SJCRH30 (cell line): ENCODE measurements at places on chromosomes 3 and 15. TPM values are rescaled to one million over a fixed set of nuclear protein-coding genes. Genes with fewer than 3 reads are reported as not detected.
A peak's percentile ranks its signal among the peaks of the same experiment; 100 is the strongest.

NPAP1 gene
- not detected in 2 replicates for total RNA-seq

EEF1AKMT4 gene
- total RNA-seq = 5.4 and 5.5 TPM in 2 replicates

GRCh38 chr3:57064001-57064400, 3.5 kb downstream of the SPATA12 start:
- no peak for DNase-seq

NLGN1 gene
- total RNA-seq = 15.6 and 20.7 TPM in 2 replicates

DNA sequence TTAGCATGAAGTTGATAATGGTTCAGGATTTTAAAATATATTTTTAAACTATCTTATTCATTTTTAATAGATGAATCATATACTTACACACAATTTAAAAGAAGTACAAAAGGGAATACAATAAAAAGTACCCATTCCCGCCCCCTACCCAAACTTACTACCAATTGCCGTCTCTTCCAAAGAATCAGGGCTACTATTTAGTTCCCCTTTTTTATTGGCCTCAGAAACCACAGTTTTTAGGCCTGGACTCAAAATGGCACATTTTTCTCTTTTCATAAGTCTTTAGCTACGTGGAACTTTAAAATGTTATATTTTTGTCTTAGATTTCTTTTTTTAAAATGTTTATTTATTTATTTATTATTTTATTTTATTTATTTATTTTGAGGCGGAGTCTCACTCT, 18.0 kb downstream of the LRRK1 start:
- no peak for DNase-seq

DNA sequence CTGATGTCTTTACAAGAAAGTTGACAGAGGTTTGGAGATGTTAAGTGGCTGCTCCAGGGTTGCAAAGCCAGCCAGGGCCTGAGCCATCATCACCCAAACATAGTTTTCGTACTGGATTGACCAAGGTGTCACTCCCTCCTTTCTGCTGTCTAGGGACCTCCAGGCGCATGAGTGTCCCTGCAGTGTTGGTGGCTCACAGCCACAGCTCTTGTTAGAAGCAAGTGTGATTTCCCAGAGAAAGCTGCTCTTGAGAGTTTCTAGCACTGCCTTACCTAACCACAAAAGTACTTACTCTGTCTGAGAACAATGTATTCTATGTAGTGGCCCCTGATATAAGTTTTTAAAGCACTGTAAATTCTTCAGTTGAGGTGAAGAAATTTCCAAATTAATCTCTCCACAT, 144.1 kb downstream of the SOX2 start:
- DNase-seq = no peak

DNA sequence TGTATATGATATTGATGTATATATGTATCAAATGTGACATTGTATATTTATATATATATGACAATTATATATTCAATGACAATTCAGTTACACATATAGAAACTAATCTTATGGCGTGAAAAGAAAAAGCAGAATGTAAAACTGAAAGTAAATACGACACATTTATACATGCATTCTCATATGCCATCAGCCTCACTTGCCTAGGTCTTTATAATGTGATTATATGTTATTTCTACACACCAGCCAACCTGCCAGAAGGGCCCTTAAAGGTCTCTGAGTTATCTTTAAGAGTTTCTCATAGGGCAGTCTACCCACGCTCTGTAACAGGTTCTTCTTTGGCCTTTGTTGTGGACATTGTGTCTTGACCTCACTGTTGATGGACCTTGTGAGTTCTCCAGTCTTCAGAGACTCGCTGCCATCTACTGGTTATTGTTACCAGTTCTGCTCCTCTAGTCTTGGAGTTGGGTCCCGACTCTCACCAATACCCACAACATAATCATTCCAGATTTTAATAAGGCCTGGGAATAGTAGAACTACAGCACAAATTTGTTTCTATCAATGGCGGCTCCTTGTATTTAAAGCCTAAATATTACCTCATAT, 371.5 kb upstream of the GOLIM4 start:
- no peak for DNase-seq

FSD2 gene
- total RNA-seq = 0.06 TPM in 1 of 2 replicates, not detected in the other

- no peak for DNase-seq
These were observed 1.6 kb downstream of the LINGO1 start for GRCh38 chr15:77630956-77631744.

- DNase-seq = no peak
These were observed 164.5 kb downstream of the IGF1R start for GRCh38 chr15:98812716-98813446.

GRCh38 chr15:96887730-96888129, 557.2 kb downstream of the NR2F2 start:
- no peak for DNase-seq

GRCh38 chr15:78035861-78036476, 41.5 kb downstream of the TBC1D2B start:
- DNase-seq = peak; percentile 47

C3orf20 gene
- total RNA-seq = not detected in 2 replicates

TIGIT gene
- 0.05 and 0.08 TPM in 2 replicates for total RNA-seq

DNA sequence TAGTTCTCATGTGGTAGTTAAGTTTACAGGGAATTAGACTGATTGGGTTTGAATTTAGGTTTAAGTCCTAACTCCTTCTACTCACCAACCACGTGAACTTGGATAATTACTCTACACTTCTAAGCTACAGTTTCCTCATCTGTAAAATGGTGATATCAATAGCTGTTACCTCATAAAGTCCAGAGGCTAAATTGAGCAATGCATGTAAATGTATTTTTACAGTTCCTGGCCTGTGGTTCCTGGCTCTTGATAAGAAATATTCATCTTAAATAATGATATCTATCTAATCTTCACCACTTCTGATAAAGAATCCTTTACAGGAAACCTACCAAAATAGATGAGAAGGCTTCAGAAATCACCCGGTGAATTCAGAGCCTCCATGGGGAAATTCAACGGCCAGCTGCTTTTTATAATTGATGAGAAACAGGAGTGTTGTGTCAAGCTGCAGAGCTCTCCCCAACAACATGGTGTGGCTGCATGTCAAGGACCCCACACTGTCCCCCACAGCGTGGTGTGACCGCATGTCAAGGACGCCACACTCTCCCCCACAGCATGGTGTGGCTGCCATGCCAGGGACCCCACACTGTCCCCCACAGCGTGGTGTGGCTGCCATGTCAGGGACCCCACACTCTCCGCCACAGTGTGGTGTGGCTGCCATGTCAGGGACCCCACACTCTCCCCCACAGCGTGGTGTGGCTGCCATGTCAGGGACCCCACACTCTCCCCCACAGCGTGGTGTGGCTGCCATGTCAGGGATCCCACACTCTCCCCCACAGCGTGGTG, 80.8 kb upstream of the PEX5L start:
- DNase-seq = no peak

- DNase-seq = no peak
These were observed 30.9 kb downstream of the EAF1 start for GRCh38 chr3:15458212-15458780.

GRCh38 chr15:90078965-90079364, 23.3 kb downstream of the IDH2 start:
- no peak for DNase-seq

GRCh38 chr3:135897715-135898114, 67.8 kb upstream of the PPP2R3A start:
- DNase-seq = no peak

PRKAR2A gene
- 45.0 and 46.5 TPM in 2 replicates for total RNA-seq

DNA sequence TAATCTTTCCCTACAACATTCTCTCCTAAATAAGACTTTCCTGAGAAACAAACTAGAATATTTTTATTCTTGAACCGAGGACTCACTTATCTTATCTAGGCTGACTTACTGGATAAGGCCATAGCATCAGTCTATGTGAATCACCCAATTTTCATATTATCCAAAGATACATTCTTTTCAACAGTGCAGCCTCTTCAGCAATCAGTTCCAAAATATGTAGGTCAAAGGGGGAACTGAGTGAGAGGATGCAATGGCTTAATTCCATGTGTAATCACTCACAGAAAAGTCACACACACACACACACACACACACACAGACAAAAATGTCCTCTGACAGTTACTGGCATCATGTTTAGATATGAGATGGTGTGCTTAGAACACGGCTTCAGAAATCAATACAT, 31.5 kb upstream of the MECOM start:
- no peak for DNase-seq

DNA sequence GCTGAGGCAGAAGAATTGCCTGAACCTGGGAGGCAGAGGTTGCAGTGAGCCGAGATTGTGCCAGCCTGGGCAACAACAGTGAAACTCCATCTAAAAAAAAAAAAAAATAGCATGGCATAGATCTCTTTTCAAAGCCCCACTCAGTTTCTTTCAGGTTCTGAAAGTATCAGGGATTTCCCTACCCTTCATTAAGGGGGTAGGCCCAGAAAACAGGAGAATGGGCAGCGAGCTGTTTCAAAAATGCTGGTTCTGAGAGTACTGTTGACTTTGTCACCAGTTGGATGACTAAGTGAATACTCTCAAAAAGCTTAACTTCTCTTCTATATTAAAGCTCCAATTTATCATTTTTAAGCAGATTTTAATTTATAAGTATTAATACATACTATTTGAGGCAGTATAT, 72.8 kb downstream of the ARHGAP31 start:
- DNase-seq = no peak

DNA sequence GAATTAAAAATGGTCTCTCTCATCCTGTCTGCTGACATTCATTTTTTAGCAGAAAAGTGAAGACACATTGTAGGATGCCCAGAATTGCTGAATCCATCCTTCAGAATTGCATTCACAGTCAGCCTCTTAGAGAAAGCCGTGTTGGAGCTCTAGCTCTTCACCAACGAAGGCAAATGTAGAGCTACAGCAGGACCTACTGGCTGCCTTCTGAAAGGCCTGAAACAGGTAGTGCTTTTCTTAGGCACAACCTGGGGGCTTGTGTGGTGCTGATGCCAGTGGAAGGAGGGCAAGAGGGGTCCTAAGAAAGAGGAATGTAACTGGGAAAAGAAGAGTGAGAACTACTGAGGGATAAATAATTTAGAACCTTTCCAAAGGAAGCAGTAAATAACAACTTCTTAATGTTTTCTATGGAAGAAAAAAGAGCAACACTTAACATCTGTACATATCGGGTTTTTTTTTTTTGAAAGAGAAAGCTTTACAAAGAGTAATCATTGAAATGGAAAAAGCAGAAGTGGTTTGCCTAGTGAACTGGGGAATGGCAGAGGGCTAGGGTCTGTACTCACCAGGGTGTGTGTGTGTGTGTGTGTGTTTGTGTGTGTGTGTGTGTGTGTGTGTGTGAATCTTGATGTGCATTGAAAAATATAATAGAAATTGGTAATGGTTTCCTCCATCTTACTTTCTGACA, 297.8 kb downstream of the SATB1 start:
- DNase-seq = no peak
